NCI-H774 (cell line): ENCODE measurements at places on chromosomes 12 and 14.

DNA sequence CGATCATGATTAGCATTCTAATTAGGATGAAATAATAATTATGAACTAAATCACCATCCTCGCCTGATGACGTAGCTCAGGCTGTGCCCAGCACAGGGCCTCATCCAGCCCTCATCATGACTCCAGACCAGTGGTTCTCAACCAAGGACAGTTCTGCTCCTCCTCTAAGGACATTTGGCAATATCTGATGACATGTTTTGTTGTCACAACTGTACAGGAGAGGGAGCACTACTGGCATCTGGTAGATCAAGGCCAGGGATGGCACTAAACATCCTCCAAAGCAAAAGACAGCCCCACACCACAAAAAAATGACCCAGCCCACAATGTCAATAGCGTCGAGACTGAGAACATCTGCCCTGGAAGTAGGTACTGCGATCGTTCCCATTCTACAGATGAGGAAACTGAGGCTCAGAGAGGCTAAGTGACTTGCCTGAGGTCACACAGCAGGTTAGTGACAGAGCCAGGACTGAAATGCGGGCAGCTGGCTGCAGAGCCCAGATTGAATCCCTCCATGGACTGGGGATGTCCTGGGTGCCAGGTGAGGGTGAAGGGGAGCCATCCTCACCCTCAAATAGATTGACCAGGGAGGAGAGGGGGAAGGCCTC is 15.5 kb downstream of the TRPV4 start:
- no peak for DNase-seq

DNA sequence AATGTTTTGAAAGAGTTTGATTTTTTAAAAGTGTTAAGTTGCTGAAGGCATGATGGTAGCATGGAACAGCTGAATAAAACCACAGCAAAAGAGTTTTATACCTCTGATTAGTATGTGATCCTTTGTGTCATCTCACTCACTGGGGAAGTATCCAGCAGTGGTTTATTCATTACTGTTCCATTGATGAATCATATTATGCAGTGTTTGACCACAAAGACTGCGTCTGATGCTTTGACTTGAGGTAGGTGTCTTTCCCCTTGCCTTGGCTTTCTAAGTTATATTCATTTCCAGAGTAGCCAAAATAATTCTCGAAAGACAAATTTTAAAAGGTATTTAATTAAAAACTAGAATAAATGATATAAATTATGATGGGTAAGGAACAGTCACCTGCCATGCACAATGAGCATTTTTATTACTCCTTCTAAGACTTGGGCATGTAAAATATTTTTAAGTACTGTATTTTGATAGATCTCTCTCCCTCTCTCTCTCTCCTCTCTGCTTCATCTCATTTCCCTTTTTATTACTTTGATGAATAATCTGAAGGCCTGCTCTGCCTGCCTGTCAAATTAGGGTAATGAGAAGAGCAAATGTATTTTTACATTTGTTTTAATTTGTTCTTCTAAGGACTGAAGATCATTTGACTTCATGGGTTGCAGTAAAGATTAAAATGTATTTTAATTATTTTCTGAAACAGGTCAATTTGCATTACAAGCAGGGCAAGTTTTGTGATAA is 164.9 kb downstream of the NAV3 start:
- no peak for DNase-seq

DNA sequence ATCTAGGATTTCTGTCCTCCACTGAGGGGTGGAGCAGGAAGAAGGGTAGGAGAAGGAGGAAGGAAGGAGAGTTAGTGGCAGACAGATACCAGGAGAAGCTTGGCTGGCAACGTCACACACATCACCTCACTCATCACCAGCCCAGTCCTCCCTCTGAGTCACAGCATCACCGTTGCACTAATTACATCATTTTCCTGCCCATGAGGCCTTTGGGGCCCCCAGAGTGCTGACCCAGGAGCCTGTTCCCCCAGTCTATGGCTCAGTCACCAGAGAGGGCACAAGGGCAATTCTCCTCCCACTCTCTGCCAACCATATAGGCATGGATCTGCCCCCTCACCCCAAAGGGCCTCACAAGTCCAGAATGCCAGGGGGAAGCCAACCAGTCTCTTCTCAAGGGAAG is 4.6 kb downstream of the RND1 start:
- no peak for DNase-seq

DNA sequence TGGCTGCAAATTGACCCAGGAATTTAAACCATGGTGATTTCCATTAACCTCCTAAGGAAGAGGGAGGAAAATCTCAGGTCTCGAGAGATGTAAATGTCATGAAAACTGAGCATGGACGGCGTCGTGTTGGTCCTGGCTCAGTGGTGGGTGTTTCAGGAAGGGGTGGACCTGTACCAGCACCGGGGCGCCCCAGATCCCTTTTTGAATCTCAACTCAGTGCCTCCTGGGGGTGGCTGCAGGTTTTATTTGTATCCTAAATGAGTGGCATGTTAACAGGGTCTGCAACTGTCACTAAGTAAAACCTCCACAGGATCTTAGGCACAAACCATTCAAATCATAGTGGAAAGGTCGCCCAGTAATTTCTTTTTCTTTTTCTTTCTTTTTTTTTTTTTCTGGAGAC is 101.3 kb downstream of the ASCL4 start:
- DNase-seq = no peak

DNA sequence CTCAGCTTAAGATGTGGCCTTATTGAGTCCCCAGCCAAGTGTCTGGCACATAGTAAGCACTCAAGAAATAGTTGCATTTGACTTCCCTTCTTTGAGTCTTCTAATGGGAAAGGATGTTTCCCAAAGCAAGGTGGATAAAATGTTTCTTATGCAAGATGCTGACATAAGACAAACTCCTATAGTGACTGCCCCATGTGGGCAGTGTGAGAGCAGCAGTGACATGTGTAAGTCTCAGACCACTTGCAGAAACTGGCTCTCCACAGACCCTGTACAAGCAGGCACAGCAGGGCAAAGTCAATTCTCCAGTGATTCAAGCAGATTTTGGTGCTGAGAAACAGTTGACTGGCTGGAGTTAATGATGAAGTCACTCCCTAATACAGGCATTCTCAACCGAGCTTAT is 255.3 kb downstream of the ANO2 start:
- DNase-seq = no peak

DNA sequence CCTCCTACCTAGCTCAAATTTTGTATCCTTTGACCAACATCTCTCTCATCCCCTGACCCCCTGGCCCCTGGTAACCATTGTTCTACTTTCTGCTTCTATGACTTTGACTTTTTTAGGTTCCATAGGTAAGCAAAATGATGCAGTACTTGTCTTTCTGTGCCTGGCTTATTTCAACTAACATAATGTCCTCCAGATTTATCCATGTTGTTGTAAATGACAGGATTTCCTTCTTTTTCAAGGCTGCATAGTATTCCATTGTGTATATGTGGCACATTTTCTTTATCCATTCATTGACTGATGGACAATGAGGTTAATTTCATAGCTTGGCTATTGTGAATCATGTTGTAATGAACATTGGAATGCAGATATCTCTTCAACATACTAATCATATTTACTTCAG is 170.1 kb downstream of the DPY19L2 start:
- no peak for DNase-seq

DNA sequence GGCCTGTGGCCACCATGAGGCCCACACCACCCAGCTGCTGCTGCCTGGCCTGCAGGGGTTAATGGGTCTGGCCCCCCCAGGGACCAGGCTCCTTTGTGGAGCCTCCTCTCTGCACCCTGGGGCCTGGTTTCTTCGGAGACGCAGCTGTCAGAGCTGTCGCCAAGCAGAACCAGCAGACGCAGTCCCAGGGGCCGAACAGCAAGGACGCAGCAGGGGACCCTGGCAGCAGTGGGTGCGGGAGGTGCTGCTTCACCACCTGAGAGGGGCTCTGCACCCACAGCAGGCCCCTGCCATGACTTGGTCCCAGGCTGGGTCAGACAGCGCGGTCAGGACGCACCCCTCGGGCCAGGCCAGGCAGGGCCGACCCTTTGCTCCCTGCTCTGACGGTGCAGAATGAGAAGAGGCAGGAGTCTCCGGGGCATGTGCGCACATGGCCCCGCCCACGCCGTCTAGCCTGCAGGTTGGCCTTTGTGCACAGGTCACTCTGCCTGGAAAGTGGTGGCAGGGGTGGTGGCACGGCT is 30.5 kb downstream of the JAG2 start:
- DNase-seq = no peak

GRCh38 chr12:110957652-110958051 is 37.3 kb upstream of the MYL2 start:
- peak; percentile 31 for DNase-seq

DNA sequence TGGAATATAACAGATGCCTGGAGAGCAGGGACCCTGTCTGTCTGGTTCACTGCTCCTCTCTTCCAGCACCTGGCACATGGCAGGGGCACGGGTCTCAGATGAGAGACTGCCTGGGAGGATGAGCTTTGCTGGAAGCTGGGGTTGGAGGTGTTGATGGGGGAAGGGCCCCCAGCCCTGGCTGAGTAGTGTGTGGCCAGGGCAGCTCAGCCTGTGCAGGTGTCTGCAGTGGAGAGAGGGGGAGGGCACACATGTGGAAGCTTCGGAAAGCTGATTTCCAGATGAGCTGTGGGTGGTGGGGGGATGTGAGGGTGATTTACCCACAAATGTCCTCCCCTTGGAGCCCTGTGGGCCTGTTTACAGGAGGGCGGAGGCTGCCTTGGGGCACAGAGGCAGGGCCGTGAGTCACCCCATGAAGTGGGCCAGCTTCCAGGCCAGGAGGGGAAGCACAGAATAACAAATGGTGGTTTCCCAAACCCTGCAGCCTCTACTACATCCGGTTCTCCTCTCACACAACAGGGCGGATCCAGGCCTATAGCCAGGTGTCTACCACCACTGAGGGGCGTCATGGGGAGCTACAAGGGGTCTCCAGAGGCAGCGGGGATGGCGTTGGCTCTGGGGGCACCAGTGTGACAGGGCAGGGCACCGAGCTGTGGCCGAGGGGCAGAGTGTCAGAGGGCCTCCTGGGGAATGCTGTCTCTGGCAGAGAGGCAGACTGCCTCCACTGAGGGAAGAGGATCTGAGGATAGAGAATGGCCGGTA is 11.0 kb downstream of the KRT7 start:
- DNase-seq = no peak

DNA sequence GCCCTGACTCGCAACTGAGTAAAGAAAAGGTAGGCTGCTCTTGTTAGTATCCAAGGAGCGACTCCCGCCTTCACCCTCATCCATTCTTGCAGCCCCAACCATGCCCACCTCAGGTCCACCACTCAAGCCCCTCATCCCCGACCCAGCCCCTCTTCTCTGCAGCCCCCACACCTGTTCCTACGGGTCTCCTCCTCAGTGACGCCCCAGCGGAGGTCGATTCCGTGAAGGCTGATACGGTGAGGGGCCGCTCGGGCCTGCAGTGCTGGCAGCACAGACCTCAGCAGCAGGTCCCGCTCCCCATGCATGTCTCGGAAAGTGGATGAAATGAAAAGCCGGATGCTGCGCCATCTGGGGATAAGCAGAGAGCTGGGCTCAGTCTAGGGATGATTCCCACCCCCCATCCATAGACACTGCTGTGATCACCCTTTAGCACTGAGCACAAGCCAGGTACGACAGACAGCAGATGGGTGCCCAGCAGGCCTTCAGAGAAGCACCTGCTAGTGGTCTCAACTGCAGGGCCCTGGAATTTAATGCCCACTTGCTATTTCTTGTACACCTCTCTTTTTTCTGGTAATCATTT is 26.9 kb downstream of the TEP1 start:
- no peak for DNase-seq

GRCh38 chr12:114684870-114685273 is 897 bp upstream of the TBX3 start:
- no peak for DNase-seq

- DNase-seq = no peak
These were observed 22.8 kb downstream of the USP44 start for GRCh38 chr12:95528431-95528830.

- DNase-seq = no peak
These were observed 506 bp upstream of the NABP2 start for GRCh38 chr12:56223571-56224101.

DNA sequence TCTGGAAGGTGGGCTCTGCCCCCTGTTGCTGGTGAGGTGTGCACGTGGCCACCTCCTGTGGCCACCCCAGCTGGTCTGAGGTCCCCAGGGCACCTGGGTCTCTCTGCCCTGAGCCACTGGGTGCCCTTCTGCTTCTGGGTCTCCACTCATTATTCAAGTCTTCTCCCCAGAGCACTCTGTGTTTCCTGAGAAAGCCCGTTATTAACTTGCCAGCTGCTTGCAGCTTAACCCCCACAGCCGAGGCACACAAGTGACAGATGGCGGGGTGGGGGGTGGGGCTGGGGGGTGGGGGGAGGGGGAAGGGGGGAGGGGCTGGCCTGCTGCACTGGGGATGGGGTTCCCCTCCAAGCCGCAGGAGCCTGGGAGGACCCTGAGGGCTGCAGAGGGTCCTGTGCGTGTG is 40.5 kb downstream of the FBRSL1 start:
- no peak for DNase-seq

- no peak for DNase-seq
These were observed 80.1 kb upstream of the OSBPL8 start for GRCh38 chr12:76639646-76640045.

DNA sequence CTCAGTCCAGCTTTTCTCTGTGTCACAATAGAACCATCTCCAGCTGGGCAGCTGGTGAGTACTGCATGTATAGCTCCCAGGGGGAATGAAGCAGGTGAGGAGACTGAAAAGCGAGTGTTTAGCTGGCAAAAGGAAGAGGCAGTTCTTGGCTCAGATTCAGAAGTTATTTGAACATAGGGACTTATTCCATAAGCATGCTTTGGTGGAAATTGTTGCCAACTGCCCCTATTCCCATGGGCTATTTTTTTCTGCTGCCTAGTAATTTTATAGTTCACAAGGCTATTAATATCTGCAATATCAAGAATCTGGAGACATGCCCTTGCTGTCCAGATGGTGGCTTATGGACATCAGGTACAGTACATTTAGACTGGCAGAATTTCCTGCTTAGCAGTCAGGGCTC is 1112.7 kb downstream of the LRFN5 start:
- peak; percentile 61 for DNase-seq

- no peak for DNase-seq
These were observed 179.8 kb downstream of the DERA start for GRCh38 chr12:16090974-16091373.

GRCh38 chr12:114765960-114766691 is 82.2 kb upstream of the TBX3 start:
- no peak for DNase-seq

DNA sequence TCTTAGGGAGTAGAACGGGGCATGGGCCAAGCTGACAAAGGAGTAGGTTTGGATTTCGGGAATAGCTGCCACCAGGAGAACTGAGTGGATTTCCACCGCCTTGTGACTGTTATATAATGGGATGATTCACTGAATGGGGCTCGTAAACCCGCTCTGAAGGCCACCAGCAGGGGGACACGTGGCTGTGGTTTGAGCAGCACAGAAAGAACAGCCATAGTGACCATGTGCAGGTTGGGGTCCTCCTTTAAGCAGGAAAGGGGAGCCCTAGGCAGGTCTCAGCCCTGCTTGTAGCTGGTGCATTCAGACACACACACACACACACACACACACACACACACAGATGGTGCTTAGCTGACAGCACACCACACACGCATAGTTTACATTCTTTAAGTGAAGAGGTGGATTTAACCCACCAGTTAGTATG is 8.6 kb upstream of the ASB2 start:
- no peak for DNase-seq

GRCh38 chr12:69243099-69244084 is 4.0 kb downstream of the CPSF6 start:
- no peak for DNase-seq
